NCI-H69 (cell line): ENCODE measurements at places on chromosomes 2 and 18.

DNA sequence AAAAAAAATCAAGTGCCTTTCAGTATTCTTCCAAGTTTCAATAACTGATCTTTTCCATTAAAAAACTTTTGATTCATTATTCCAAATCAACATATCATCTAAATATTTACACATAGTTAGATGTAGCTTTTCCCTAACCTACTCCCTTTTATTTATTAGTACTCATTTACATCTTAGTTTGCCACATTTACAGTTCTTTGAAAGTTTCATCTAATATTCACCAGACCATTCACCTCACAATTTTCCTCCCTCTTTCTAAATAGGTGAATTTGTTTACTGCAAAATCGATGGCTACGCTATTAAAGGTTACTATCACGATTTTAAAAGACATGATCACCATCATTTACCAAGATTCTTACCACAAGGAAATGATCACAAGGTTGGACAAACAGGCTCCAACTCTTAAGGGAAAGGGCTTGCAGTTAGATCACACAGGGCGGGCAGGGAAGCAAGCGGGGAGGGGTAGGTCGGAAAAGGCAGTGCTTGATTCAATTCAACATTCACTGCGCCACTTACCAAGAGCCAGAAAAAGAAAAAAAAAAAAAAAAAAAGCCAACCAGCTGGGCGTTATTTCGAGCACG is 654 bp upstream of the MARCHF7 start:
- no peak for DNase-seq

DNA sequence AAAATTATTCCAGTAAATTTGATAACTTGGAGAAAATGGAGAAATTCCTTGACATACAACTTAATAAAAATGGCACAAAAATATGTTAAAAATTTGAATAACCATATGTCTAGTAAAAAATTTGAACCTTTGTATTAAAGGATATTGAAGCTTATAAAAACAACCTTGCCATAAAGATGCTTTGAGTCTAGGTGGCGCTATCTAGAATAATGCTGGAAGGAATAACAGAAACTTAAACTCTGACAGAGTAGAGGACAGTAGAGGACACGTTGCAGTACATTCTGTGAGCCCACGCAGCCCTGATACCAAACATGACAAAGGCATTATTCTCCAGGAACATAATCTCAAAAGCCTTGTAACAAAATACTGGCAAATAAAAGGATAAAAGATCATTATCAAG is 44.7 kb upstream of the ALKAL2 start:
- DNase-seq: no peak

GRCh38 chr2:218959761-218960308 is 369 bp downstream of the CDK5R2 start:
- no peak for DNase-seq

DNA sequence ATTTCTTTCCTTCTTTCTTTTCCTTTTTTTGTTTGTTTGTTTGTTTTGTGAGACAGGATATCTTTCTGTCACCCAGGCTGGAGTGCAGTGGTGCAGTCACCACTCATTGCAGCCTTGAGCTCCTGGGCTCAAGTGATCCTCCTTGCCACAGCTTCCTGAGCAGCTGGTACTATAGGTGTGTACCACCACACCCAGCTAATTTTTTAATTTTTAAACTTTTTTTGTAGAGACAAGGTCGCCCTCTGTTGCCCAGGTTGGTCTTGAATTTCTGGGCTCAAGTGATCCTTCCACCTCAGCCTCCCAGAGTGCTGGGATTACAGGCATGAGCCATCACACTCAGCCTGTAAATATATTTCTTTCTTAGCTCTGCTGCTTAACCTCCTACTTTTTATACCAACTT is 83.4 kb upstream of the CYP20A1 start:
- DNase-seq: peak; percentile 1

DNA sequence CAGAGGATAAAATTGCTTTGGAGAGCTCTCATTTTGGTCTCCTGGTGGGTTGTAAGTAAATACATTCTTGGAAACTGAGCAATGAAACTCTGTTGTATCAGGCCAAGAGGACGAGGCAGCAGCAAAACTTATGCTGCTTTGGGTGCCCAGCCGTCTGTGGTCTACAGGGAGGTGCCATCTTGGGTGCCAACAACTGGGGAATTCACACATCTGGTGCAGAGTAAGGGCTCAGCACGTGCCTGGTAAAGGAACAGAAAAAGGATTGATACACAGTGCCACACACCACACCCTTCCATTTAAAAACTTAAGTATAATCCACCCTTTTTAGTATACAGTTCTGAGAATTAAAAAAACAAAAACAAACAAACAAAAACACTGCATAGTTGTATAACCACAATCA is 221.9 kb downstream of the TSN start:
- DNase-seq: no peak

DNA sequence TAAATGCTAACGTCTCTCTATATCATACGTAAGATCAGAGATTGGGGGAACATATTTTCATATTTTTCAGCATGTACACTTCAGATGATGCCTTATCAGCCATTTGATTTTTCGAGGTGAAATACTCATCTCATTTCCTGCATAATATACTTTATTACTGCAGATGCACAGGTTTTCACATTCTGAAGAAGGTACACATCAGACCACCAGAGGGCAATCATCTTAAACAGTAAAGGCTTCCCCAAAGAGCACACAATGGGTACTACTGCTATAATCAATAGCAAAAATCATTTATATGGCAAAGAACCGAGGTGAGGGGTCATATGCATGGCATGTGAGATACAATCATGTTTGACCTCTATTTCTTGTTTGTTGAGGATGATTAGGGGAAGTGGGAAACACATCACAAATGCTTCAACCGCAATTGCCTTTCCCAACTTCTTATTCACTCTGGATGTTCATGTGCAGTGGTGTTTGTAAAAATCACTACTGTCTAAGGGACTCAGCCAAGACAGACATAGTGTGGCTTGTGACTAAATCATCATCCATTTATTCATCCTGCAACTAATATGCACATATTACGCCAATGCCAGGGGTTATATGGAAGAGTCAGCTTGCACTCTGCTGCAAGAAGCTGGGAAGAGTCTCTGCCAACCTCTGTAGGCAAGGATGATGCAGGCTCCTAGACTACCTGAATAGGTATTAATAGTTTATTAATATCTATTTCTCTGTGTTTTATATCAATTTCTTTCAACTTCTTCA is 118.7 kb downstream of the EPB41L3 start:
- DNase-seq: peak; percentile 84
